ENCODE measurements at places on chromosomes 5 and 9.

GRCh38 chr9:133631111-133631510 is 5.1 kb upstream of the DBH start:
- DNase-seq = no peak

DNA sequence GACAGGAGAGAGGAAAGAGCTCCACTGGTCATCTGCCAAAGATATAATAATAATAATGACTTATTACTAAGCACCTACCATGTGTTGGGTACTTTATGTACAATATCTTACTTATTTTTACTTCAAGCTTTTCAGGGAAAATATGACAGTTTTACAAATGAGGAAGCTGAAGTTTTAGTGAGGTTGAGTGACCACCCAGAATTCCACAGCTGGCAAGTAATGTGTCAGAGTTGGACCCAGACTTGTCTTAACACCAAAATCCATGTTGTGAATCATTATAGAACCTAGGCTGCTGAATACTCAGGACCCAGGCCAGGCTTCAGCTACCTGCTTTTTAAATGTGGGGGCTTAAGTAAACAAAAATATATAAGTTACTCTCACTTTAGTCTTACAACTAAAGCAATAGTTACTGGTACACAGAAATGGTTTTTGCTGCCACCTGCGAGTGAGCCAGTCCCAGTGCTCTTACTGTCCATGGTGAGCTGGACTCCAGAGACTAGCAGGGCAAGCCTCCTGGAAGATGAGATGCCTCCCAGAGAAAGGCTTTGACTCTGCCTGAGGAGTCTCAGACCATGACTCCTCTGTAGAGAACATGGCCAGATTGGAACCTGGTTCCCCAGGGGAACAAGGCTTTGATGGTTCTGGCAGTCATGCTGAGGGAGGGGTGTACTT is 29.9 kb downstream of the RUSC2 start:
- DNase-seq = no peak

DNA sequence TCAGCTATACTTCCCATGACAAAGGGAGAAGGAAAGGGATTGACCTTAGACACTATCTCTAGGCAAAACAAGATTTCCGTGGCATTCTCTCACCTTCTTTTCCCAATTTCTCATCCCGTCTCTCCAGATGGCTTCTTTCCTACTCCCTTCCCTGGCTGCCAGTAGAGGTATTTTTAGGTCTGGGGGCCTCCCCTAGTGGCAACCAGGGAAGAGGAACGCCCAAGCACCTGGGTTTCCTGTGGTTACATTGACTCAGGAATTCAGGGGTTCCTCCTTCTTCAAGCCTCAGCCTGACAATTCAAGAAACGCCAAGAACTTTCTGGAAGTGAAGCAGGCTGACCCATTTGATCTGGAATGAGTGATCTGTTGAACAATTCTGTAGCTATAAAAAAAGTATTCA is 111.5 kb upstream of the OSMR start:
- DNase-seq = no peak

DNA sequence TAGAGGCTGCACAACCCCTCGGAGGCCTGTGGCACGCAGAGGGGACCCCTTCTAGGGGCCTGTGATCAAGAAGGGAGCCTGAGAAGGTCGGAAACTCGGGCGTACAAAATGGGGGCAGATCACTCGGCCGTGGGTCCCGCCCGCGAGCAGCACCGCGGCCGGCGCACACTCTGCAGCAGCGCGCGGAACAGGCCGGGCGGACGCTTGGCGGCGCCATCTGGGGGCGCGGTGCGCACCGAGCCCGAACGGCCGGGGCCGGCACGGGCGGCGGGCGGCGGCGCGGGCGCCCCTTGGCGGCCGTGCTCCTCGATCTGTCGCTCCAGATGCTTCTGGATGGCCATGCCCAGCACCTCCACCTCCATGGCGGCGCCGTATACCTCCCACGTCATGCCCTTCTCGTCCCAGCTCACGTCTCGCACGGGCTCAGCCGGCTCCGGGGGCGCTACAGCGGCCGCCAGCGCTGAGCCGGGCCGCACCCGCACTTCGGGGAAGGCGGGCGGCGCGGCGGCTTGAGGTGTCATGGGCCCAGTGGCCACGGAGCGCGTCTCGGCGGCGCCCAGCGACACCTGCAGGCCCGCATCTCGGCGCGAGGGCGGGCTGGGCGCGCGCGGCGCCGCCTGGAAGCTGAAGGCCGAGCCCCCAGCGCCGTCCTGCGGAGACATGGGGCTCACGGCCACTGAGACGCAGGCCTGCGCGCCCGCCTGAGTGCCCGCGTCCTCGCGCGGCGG is 13.1 kb downstream of the GPRIN1 start:
- peak; percentile 48 for DNase-seq

GRCh38 chr5:135130261-135131215 is 96.5 kb upstream of the PITX1 start:
- no peak for DNase-seq

Data from stimulated activated CD4-positive, alpha-beta T cell treated with anti-CD3 and anti-CD28 coated beads, Interleukin-4, amount 100 ng/mL, for 48 hours (primary cell).